ENCODE measurements at places on chromosomes 12 and 14. TPM values are rescaled to one million over a fixed set of nuclear protein-coding genes. Genes with fewer than 3 reads are reported as not detected.

The GYS2 gene
- total RNA-seq = not detected

The ZFYVE21 gene
- total RNA-seq = 57.8 TPM

The KIF5A gene
- total RNA-seq = 0.09 TPM

The MIP gene
- total RNA-seq = not detected

The ASPG gene
- total RNA-seq = not detected

The TSHR gene
- not detected for total RNA-seq

The XRCC3 gene
- total RNA-seq = 3.7 TPM

The APOF gene
- total RNA-seq = not detected

The FMNL3 gene
- 13.9 TPM for total RNA-seq

The PIANP gene
- not detected for total RNA-seq

The C12orf42 gene
- not detected for total RNA-seq

The CACNA1C gene
- total RNA-seq = 5.0 TPM

Measured in smooth muscle cell of bladder (primary cell).